ENCODE measurements at places on chromosomes 2 and 18.

DNA sequence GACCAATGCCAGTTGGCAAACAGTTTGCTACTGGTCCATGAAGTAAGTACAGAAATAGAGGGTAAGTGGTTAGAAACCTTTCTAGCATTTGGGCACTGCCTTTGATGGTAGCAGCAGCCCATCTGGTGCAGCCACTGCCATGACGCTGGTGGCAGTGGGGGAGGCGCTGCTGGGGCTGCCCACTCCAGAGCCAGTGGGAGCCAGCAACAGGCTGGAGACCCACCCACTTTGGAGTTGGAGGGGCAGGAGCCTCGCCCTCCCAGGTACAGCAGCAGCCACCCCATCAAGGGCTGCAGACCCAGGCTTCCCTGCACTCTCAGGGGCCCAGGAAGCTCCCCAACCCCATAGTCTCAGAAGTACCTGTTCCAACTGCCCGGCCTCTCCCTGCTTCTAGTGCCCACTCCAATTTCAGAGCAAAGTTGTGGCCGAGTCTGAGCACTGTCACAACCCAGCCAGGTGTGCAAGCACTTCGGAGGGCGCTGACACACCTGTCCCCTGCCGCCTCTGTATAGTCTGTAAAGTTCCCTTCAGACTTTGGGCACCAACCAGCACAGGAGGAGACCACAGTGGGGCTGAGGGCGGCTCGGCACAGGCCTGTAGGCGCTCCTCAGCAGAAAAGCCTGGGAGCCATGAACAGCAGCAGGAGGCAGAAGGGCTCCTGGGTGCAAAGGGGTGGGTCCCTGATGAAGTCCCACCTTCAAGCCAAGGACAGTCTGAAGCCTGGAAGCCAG, 125.6 kb upstream of the CCDC150 start:
- H3K4me3 ChIP-seq: no peak overlapping the region
- no peak overlapping the region for H3K27ac ChIP-seq
- no peaks in the 10 kb centered on the region for H3K4me1 ChIP-seq
- no peaks in the 10 kb centered on the region for H3K36me3 ChIP-seq
- DNase-seq: no peak
- no peaks in the 10 kb centered on the region for H3K27me3 ChIP-seq

DNA sequence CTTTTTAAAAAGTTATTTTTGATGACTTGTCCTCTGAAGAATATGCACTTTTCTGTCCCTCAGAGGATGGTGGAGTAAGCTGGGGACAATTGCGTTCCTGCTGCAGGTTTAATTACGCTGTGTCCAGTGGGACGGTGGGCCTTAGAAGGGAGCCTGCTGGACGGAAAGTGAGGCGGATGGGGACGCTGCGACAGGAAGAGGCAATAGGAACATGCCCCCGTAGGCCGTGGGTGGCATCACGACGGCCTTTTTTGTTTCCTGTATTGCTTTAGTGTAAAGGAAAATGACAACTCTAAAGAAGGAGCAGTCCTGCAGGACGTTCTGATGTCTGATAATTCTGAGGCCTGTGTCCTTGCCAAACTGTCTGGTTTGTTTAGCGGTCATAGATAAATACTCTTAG, 121.6 kb downstream of the NFATC1 start:
- peaks cover 8% of the 10 kb centered on the region for H3K4me1 ChIP-seq
- no peak overlapping the region for H3K27ac ChIP-seq
- DNase-seq: no peak
- no peak overlapping the region for H3K4me3 ChIP-seq

DNA sequence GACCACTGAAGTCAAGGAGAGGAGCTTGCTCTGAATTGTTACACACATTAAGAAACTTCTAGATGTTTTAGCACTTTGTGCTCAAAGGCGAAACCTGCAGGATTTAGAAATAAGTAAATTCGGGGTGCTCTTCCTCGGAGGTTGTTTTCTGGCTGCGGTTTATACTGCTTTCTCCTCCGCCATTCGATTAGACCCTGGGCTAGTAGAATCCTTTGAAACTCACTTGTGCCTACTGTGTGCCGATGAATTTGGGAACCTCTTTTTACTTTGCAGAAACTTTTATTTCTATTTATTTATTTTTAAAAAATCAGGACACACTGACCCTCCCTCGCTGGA, 3.5 kb downstream of the MEIS1 start:
- peaks cover 8% of the 10 kb centered on the region for H3K4me1 ChIP-seq
- H3K36me3 ChIP-seq: no peaks in the 10 kb centered on the region
- peak overlapping the region; percentile 35 for H3K4me3 ChIP-seq

DNA sequence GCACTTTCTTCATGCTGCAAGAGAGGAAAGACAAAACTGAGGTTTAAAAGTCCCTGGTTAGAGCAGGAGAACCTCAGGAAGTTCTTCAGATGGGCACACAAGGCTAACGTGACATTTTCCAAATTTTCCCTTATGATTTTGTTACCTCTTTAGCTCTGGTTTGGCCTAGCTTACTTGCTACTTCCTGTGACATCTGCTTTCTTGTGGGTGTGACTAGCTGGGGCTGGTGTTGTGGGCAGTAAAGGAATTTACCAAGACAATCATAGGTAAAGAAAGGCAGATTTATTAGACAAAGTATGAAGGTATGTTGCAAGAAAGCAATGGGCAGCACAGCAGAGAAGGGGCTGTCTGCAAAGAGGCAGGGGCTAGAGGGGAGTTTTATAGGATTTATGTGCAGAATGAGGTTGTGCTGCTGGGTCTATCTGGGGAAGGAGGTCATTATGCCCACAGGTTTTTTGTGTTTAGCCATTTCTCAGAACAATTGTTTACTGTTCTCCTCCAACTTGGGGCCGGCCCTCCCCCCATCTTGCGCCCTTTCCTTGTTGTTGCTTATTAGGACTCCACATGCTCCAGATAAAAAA, 6.7 kb upstream of the TNP1 start:
- H3K27ac ChIP-seq: no peak overlapping the region
- H3K27me3 ChIP-seq: no peaks in the 10 kb centered on the region
- H3K4me3 ChIP-seq: no peak overlapping the region
- DNase-seq: no peak
- peaks cover 27% of the 10 kb centered on the region for H3K4me1 ChIP-seq
- no peaks in the 10 kb centered on the region for H3K36me3 ChIP-seq

- no peak for DNase-seq
- H3K27ac ChIP-seq: no peak overlapping the region
- H3K4me1 ChIP-seq: no peaks in the 10 kb centered on the region
- no peaks in the 10 kb centered on the region for H3K36me3 ChIP-seq
- no peak overlapping the region for H3K4me3 ChIP-seq
These were observed 309.7 kb downstream of the RAD51AP2 start for GRCh38 chr2:17208511-17208910.

GRCh38 chr18:13452388-13452811, 233.8 kb downstream of the LDLRAD4 start:
- peaks cover 5% of the 10 kb centered on the region for H3K27me3 ChIP-seq
- H3K27ac ChIP-seq: no peak overlapping the region
- peak; percentile 72 for DNase-seq
- H3K4me3 ChIP-seq: no peak overlapping the region
- no peaks in the 10 kb centered on the region for H3K36me3 ChIP-seq
- H3K4me1 ChIP-seq: peaks cover 9% of the 10 kb centered on the region

DNA sequence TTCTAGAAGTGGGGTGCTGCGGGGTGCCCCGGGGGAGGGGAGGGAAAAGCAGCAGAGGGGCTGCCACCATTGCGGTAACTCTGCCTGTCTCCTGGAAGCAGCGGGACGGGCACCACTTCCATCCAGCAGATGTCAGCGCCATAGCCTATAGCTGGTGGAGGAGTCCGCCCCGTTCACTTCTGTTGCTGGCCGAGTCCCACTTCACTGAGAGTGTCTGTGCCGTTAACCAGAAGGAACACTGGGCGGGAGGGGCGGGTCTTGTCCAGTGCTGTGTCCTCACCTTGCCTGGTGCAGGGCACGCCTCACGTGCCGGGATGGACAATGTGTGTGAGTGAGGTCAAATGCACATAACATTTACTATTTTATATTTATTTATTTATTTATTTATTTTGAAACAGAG, 19.3 kb upstream of the ODC1 start:
- no peaks in the 10 kb centered on the region for H3K4me1 ChIP-seq
- no peaks in the 10 kb centered on the region for H3K36me3 ChIP-seq
- H3K27me3 ChIP-seq: no peaks in the 10 kb centered on the region
- no peak overlapping the region for H3K4me3 ChIP-seq
- no peak overlapping the region for H3K27ac ChIP-seq
- no peak for DNase-seq

- H3K4me3 ChIP-seq: no peak overlapping the region
- H3K27me3 ChIP-seq: no peaks in the 10 kb centered on the region
- H3K27ac ChIP-seq: no peak overlapping the region
- H3K4me1 ChIP-seq: no peaks in the 10 kb centered on the region
- no peaks in the 10 kb centered on the region for H3K36me3 ChIP-seq
- no peak for DNase-seq
These were observed 67.2 kb downstream of the SLC8A1 start for GRCh38 chr2:40384714-40385113.

GRCh38 chr18:2909431-2910140, 62.8 kb downstream of the EMILIN2 start:
- H3K27me3 ChIP-seq: no peaks in the 10 kb centered on the region
- H3K36me3 ChIP-seq: no peaks in the 10 kb centered on the region
- H3K4me1 ChIP-seq: peaks cover 5% of the 10 kb centered on the region
- no peak overlapping the region for H3K27ac ChIP-seq

- H3K27ac ChIP-seq: no peak overlapping the region
- H3K4me1 ChIP-seq: no peaks in the 10 kb centered on the region
- H3K27me3 ChIP-seq: no peaks in the 10 kb centered on the region
- no peak for DNase-seq
- no peaks in the 10 kb centered on the region for H3K36me3 ChIP-seq
These were observed 21.3 kb downstream of the PLEKHB2 start for GRCh38 chr2:131126436-131126835.

DNA sequence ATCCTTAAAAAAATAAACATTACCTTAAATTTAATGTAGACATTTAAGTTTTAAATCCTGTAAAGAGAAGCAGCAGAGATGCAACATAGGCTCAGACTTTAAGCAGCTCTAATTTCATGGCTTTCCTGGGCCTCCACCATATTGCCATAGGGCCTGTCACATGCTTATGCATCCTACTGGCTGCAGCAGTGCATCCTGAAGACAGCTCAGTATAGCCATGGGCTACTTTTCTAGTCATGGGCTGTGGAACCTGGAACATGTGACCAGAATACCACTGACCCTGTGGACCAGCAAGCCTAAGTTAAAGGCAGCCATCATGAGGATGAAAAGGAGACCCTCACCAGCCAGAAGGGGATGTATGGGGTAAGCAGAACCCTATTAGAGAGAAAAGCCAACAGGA, 10.7 kb downstream of the RMP24 start:
- H3K27ac ChIP-seq: no peak overlapping the region
- H3K4me1 ChIP-seq: no peaks in the 10 kb centered on the region
- H3K36me3 ChIP-seq: no peaks in the 10 kb centered on the region
- no peak overlapping the region for H3K4me3 ChIP-seq
- no peaks in the 10 kb centered on the region for H3K27me3 ChIP-seq

DNA sequence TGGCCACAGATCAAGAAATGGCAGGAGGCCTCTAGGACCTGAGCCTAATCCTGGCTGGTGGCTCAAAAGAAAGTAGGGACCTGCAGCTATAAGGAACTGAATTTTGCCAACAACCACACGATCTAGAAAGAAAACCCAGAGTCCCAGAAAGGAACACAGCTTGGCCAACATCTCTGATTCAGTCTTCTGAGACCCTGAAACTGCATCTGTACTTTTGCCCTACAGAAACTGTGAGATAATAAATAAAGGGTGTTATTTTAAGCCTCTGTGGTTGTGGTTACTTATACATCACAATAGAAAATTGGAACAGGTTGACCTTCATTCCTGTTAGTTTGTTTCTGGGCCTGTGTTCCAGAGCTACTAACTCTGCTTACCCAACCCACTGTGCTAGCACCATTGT, 356.8 kb upstream of the ST6GAL2 start:
- no peaks in the 10 kb centered on the region for H3K36me3 ChIP-seq
- no peak for DNase-seq
- H3K27ac ChIP-seq: no peak overlapping the region
- H3K4me1 ChIP-seq: no peaks in the 10 kb centered on the region

GRCh38 chr2:186641132-186641806, 51.4 kb downstream of the ITGAV start:
- no peaks in the 10 kb centered on the region for H3K27me3 ChIP-seq
- DNase-seq: no peak
- H3K27ac ChIP-seq: no peak overlapping the region

- DNase-seq: no peak
- no peaks in the 10 kb centered on the region for H3K27me3 ChIP-seq
- no peak overlapping the region for H3K4me3 ChIP-seq
- peaks cover 7% of the 10 kb centered on the region for H3K4me1 ChIP-seq
- no peak overlapping the region for H3K27ac ChIP-seq
These were observed 23.4 kb upstream of the LRRC30 start for GRCh38 chr18:7207366-7207915.

- H3K27me3 ChIP-seq: no peaks in the 10 kb centered on the region
- peaks cover 4% of the 10 kb centered on the region for H3K4me1 ChIP-seq
- no peaks in the 10 kb centered on the region for H3K36me3 ChIP-seq
These were observed 86.3 kb downstream of the MAIP1 start for GRCh38 chr2:200041639-200042038.

- no peaks in the 10 kb centered on the region for H3K4me1 ChIP-seq
- no peak for DNase-seq
- no peaks in the 10 kb centered on the region for H3K36me3 ChIP-seq
- H3K27me3 ChIP-seq: no peaks in the 10 kb centered on the region
These were observed 440.9 kb upstream of the UBE2E3 start for GRCh38 chr2:180539541-180539940.

DNA sequence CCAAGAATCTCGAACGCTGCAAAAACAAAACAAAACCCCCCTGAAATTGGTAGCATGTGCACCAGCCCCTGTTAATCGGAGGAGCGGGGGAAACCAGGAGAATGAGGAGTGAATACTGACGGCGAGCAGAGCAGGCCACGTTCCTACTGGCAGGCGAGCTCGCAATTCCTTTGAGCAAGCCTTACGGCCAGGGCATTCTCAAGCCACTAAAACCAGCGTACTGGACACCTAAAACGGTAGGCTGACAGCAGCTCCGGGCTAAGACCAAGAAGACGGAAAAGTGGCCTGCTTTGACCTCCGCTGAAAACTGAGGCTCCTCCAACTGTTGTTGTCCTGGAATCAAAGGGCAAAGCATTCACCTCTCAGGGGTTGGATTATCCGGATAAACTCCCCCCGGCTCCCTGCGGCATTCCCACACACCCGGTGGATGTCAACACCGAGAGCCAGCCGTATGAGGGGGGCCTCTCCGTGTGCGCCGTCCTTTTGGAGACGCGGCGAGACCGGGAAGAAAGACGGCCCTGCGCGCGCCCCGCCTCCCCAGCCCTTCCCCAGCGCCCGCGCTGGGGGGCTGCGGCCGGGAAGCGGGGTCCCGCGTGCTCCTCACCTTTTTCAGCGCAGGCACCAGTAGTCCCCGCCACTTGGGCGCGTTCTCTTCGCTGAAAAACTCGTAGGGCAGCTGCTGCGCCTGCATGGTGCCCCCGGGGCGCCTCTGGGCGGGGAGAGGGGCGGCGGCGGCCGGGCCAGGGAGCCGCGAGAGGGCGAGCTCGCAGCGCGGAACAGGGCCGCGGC, 925 bp downstream of the SOS1 start:
- H3K36me3 ChIP-seq: no peaks in the 10 kb centered on the region
- peak overlapping the region; percentile 97 for H3K27ac ChIP-seq
- no peaks in the 10 kb centered on the region for H3K27me3 ChIP-seq

All from hepatocyte (in vitro differentiated cells).